IMR-90 (cell line): ENCODE measurements at places on chromosomes 2 and 18.

DNA sequence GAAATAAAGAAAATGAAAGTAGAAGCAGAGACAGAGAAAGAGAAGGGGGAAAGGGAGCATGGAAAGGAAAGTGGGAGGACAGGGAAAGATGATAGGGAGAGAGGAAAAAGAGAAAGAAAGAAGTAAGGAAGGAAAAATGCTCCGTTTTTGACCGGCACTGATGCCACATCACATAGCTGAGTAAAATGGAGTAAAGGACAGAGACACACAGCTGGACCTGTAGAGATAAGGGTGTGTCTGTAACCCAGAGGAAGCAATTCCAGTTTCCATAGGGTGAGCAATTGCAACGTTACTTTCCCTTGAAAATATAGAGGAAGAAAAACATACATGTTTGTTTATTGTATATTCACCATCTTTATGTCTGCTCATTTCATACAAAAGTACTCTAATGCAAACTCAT lies 1866.9 kb upstream of the PIK3C3 start:
- no peak for DNase-seq

- no peak for DNase-seq
Observed at GRCh38 chr2:230713331-230714135, 891 bp downstream of the CAB39 start.

DNA sequence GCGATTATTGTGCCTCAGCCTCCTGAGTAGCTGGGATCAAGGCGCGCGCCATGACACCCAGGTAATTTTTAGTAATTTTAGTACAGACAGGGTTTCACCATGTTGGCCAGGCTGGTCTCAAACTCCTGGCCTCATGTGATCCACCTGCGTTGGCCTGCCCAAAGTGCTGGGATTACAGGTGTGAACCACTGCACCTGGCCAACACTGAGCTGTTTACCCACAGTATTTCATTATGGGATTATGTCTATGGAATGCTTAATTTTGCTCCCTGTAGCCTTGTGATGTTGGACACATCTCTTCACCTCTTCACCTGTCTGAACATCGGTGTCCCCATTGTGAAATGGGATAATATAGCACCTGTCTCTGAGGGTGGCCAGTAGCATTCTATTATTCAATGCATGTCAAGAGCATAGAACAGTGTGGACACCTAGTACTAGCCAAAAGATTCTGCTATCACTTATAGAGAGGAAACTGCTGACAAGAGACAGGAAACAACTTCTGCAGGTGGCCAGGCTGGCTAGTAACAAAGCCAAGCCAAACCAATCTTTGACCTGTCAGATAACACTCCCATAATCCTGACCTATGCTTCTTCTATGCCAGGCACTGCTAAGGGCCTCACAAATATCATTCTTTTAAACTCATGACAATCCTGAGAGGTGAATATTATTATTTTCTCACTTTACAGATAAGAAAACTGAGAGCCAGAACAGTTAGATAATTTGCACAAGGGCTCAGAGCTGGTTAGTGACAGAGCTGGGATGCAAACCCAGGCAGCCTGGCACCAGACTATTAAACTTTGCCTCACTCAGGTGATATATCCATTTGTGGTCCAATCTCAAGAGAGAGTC lies 29.4 kb upstream of the REEP1 start:
- no peak for DNase-seq

DNA sequence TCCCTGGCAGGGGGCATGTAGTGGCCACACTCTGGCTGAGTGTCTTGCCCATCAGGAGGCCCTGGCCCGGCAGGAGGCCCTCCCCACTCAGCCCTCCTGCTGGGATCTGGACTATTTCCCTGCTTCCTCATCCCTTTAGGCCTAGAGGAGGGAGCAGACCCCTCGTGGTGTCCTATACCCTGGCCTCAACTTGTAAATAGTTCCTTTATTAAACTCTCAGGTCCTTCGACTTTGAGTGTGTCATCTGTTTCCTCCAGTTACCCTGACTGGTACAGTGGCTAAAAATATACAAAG lies 166.7 kb upstream of the GLI2 start:
- DNase-seq = no peak

- no peak for DNase-seq
Observed at GRCh38 chr2:218780851-218781690, 876 bp upstream of the CYP27A1 start.

DNA sequence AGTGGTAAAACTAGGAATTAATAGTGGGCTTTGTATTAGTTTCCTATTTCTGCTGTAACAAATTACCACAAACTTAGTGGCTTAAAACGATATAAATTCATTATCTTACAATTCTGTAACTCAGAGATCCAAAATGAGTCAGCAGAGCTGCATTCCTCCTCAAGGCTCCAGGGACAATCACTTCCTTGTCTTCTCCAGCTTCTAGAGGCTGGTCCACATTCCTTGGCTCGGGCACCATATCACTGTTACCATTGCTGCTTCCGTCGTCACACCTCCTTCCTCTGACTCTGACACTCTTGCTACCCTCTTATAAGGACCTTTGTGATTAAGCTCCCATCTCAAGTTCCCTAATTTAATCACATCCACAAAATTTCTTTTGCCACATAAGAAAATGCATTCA lies 567.8 kb upstream of the KLHL29 start:
- no peak for DNase-seq

DNA sequence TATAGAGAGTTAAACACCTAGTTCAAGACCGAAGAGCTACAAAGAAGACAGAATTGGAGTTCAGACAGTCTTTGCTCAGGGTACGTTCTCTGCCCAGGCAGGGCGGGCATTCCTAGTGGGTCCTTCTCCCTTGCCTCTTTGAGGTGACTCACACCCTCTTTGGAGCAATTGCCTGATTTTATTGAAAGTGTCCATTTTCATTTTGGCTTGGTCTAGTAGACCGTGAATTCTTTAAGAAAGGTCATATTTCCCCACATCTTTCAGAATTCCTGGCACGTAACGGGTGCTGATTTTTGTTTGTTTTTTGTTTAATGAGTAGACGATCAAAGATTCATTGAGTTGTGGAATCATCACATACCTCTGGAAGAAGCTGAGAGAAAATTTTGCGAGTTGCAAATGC lies 871.5 kb downstream of the RNF144A start:
- no peak for DNase-seq

- DNase-seq = no peak
Observed at GRCh38 chr18:2537296-2537695, 34.0 kb downstream of the METTL4 start.

DNA sequence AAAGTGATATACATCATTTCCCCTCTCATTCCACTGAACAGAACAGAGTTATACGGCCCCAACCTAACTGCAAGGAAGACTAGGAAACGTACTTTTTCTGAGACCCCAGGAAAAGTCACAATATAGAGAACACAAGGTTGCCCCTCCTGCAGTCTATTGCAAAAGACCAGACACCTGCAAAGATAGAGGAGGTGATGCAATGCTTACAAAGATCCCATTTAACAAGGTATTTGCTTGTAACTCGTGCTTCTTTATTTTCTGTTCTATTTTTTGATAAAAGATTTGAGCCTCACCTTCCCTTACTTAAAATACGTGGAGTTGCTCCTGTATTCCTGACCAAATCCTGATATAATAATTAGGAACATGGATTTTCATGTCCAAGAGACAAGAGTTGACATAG lies 793.0 kb upstream of the ID2 start:
- no peak for DNase-seq

- DNase-seq = no peak
Observed at GRCh38 chr2:49175831-49176230, 21.5 kb upstream of the FSHR start.

- no peak for DNase-seq
Observed at GRCh38 chr2:20077411-20077940, 26.0 kb upstream of the LAPTM4A start.

DNA sequence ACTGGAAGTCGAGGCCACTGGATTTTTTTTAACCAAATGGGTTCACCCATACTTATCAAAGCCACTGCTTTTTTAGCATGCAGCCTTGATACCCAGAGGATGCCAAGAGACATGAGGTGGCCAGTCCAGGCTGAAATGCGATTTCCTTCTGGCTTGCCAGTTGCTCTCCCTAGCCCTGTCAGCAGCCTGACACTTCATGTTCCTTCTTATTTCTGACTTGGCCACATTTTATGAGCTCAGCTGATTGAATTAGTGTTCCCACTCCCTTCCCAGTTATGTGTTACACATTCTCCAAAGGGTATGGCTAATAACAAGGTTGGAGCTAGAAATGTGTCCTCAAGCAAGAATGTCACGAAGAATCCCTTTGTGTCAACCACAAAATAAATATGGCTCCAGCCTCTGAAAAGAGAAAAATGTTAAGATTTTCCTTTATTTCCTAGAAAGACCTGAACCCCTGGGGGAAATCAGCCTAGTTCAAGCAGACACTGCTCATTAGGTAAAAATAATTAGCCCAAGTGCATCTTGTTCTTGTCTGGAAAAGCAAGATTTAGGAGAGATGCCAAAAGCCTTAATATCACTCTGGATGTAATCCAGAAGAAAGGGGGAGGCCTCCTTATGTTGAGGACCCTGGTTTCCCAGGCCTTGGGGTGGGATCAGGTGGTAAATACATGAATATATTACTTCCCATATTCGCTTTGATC lies 121.7 kb upstream of the TACR1 start:
- peak; percentile 31 for DNase-seq

DNA sequence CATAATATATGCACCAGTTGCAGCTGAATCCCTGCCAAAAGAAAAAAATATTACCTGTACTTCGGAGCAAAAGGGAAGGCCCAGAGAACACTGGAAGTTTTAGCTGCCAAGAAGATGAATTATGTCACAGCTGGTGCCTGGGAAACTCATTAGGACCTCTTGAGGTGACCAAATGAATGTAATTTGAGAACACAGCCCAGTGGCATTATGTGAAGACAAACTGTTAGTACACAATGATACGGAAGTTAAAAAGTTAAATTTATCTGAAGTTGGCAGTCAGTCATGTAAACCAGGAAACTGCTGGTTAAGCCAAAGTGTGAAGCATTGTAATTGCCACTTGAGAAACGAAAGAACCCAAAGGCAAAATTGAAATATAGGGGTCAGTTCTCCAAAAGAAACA lies 80.7 kb downstream of the EML4 start:
- no peak for DNase-seq
